ENCODE measurements at places on chromosomes 13 and 19.
A peak's percentile ranks its signal among the peaks of the same experiment; 100 is the strongest.

DNA sequence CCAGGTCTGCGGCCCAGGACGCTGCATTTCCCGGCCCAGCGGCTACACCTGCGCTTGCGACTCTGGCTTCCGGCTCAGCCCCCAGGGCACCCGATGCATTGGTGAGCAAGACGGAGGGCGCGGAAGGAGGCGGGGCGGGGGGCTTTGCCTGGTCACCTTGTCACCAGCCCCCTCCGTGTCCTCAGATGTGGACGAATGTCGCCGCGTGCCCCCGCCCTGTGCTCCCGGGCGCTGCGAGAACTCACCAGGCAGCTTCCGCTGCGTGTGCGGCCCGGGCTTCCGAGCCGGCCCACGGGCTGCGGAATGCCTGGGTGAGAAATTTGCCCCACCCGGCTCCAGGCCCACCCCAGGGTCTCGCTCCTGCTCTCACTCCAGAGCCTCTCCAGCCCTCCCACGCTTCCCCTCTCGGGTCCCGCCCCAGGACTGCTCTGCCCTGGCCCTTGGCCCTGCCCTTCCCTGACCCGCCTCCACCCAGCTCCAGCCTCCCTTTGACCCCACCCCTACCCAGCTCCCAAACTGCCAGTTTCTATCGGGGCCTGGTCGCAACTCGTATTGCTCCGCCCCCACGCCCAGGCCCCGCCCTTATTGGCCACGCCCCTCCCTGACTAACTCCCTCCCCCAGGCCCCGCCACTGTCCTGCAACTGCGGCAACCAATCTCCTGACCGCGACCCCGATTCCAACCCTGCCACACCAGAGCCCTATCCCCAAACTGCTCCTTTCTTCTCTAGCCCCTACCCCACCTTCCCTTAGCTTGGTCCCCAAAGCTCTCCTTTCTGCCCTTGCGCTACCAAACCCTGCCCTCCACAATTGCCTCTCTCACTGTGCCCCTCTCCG, 8.6 kb downstream of the LTBP4 start:
- peak; percentile 95 for DNase-seq

DNA sequence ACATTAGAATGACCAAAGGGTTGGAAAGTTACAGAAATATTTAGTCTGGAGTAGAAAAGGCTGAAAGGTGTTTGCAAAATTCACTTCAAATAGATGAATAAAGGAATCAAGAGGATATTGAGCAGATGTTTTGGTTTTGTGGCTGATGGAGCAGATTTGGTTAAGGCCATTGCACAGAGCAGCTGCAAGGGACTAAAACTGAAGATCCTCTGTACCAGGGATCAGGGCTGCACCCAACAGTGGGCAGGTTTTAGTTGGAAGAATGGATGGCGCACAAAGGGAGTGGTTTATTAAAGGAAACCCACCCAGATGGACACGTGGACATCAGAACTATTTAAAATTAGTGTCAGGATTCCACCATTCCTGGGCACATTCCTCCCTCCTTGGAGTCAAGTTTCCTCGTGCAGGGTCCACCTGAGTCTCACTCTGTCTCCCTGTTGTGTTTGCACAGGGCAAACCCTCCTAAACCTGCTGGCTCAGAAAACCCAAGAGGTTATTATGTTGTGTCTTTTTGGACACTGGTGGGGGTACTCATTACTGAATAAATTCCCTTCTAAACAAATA, 9.2 kb upstream of the UBAC2 start:
- no peak for DNase-seq

- DNase-seq: no peak
Measured at GRCh38 chr13:89822467-89822866, 1525.0 kb upstream of the MIR17HG start.

GRCh38 chr13:46348961-46349360, 38.1 kb downstream of the RUBCNL start:
- DNase-seq: no peak

DNA sequence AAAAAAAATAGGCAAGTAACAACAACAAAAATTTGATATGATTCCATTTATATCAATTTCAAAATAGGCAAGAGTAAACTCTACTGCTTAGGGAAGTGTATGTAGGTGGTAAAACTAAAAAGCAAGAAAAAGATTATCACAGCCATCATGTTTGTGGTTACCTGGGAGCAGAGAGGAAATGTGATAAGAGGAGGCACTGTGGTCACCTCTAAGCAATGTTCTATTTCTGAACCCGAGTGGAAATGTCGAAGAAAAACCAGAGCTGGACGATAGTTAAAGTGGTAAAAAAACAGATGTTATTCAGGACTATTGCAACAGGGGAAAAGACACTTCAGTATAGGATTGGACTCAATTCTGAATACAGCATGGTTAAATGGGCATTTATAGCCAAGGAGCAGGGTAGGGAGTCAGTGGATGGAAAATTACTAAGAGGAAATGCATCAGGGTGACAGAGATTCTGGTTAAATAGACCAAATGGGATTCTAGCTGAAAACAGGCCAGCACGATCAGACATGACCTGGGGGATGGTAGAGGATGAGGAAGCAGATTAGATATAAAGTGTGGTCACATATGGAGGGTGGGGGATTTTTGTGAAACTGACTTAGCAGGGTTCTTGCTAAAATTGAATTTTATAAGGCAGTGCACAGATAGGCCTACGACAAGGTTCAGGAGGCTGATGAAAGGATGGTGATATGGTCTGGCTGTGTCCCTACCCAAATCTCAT, 6.0 kb upstream of the TEX30 start:
- DNase-seq: no peak

GRCh38 chr19:38209152-38209551, 14.9 kb downstream of the DPF1 start:
- DNase-seq: no peak

- no peak for DNase-seq
Measured at GRCh38 chr13:30576528-30576927, 41.2 kb upstream of the USPL1 start.
